ENCODE measurements at places on chromosomes 3 and 15. TPM values are rescaled to one million over a fixed set of nuclear protein-coding genes. Genes with fewer than 3 reads are reported as not detected.
A peak's percentile ranks its signal among the peaks of the same experiment; 100 is the strongest.

- no peak for DNase-seq
These were observed 19.3 kb upstream of the GPX1 start for GRCh38 chr3:49377483-49377882.

Gene BFSP2
- not detected for total RNA-seq

GRCh38 chr3:129793942-129794310 lies 99.6 kb downstream of the TMCC1 start:
- no peak for DNase-seq

- DNase-seq = no peak
These were observed 651.0 kb upstream of the TGFBR2 start for GRCh38 chr3:29955413-29955812.

- no peak for DNase-seq
These were observed 1.4 kb downstream of the MAN2C1 start for GRCh38 chr15:75367006-75367405.

DNA sequence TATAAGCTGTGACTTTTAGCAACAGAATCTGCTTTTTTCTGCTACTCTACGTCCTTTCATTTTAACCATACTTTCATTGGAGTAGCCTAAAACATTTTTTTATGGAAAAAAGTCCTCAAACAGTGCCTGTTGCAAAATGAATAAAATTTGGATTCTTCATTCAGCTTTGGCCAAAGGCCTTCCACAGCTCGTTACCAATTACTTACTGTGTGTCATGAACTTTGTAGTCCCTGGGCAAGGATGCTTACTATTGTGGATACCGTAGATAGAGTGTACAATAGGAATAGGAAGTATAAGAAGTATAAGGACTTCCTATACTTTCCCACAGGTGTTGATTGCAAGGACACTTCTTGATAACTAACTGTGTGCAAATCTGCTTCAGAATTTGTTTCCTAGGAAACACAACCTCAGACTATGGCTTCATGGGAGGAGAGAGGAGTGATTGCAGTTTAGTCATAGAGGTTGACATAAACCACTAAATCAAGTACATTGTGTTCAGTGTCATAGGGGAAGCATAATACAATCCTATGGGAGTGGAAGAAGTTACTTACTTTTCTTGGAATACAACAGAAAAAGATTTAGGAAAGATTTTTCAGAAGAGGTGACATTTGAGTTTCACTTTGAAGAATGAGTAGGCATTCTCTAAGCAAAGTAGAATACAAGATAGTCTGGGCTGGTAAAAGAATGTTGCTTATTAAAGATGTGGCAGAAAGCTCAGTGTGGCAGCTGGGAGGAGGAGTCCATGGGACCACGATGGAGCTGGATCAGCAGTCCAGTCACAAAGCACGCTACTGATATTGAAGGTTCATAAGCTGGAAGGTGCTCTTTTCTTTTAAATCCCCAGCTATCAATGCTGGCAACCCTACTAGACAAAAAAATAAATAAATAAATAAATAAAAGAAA lies 309.7 kb upstream of the TPRG1 start:
- DNase-seq = no peak

- DNase-seq = no peak
These were observed 297.0 kb upstream of the EPHA3 start for GRCh38 chr3:88810455-88810854.

DNA sequence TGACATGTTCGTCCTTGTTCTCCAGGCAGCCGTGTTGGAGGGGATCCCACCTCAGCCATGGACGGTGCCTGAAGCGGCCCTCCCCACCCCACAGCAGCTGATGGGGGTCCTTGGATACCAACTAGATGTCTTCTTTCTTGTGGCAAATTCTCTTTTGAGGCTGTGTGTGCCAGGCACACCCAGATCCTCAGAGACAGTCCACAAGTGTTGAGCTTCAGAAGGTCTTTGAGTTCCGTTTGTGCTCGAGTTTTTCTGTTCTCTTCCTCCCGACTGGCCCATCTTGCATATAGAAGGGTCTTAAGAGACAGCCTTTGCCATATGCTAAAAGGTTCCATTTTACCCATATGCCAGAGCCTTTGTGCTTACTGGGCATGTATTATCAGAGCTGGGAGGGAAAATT lies 227.4 kb downstream of the THSD4 start:
- no peak for DNase-seq

Gene TUSC7
- not detected for total RNA-seq

DNA sequence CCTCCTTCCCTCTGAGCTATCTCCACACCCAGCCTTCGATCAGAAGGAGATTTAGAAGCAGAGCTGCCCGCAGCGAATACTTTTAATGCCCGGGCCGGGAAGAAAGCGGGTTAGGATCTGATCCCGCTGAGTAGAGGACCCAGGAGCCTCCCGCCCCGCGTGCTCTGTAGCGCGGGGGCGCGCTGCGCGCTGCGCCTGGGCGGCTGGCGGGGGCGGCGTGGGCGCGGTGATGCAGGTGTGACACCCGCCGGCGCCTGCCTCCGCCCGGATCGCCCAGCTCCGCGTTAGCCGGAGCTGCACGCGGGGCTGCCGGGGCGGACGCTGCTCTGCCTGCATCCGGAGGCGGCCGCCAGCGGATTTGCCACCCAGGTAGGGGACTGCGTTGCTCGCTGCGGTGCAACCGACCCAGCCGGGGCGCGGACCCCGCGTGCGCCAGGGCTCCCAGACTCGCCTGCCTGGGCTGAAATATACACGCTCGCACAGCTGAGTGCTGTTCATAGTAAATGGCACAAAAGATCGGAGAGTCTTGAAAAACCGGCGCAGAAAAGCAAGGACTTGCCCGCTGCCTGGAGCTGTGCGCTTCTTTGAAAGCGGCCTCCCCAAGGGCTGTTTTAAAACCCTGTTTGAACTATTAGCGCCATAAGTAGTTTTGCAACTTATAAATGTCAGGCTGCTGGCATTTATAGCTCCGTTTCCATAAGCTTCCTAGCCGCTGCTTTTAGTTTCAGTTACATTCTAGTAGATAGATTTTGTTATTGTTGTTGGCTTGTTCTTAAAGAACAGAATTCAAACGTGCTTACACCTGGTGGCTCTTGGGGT lies at the start of gene SV2B:
Gene SV2B, plus strand, starts transcription at position 263 of the 819 bp plus-strand sequence. CDS start 126,007 bp downstream, outside the sequence.
- DNase-seq = no peak

Gene KBTBD13
- total RNA-seq = not detected

DNA sequence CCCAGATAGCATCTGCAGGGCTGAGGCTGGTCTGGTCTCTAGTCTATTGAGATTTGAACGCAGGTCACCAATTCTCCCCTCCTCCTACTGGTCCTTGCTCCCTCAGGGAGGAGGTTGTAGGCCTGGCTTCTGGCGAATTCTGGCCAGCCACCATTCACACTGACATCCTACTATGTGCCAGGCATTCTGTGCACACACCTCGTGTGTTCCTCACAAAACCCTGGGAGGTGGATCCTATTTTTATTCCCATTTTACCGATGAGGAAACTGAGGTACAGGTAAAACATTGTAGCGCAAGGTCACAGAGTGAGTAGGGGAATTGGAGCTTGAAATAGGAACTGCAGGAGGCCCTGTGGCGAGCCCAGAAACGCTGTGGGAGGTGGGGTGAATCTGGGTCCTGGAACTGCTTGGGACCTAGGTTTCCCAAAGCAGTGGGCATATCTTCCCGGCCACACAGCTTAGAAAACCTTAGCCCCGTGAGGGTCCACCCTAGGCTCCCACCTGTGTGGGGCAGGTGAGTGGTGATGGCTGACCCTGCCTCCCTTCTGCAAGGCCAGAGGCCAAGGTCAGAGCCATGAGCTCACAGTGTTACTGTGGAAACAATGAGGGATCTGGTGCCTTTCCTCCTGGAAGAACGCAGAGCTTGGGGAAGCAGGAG lies 4.8 kb upstream of the ATP2B2 start:
- no peak for DNase-seq

Gene AQP9
- total RNA-seq = 2.0 TPM

GRCh38 chr3:129460155-129460554 lies 20.1 kb downstream of the IFT122 start:
- no peak for DNase-seq

GRCh38 chr3:115691964-115692363 lies 68.7 kb downstream of the GAP43 start:
- no peak for DNase-seq

DNA sequence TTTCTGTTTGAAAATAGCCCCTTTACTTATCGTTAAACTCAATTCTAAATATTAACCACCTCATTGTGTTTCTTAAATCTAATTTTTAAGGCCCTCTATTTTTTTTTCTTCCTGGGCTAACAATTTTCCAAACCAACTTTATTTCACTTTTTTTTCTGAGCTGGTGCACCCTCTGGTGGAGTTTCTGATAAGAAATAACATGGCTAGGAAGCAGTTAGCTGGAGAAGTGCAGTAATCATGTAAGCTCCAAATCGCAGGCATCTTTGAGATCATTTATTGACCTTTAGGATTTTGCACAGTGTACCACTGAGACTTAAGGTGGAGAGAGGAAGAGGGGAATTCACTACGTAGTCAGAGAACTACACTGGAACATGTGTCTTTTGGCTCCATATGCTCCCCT lies 6.4 kb downstream of the TMEM207 start:
- no peak for DNase-seq

GRCh38 chr3:138051947-138052802 lies 42.2 kb downstream of the CLDN18 start:
- peak; percentile 51 for DNase-seq

Gene SUCNR1
- 0.65 TPM for total RNA-seq

Gene CYP8B1
- not detected for total RNA-seq

Gene GOLGA6L7
- total RNA-seq = not detected

GRCh38 chr3:53589806-53590205 lies 95.4 kb downstream of the CACNA1D start:
- DNase-seq = no peak

DNA sequence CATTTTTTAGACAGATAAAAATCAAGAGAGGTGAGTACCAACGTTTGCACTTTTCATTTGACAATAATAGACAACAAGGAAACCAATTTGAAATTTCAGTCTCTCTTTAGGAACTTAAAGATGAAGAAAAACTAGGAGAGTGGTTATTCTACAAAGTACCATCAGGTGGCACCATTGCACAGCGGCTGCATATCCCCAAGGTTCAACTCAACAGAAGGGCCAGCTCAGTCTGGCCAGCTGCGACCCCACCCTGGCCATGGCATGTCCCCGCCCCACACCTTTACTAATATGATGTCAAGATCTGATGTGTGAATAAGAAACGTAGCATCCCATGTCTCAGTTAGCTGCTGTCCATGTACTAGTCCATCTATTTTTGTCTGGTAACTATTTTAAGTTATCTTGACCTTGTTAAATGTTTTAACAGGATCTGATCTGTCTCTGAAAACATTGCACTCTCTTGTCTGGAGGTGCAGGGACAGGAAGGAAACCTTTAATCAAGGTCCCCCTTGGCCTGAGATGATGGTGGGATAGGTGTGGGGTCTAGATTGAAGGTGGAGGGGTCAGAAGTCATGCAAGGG lies 35.5 kb upstream of the CGNL1 start:
- no peak for DNase-seq

Gene ZNF774
- total RNA-seq = 17.8 TPM

DNA sequence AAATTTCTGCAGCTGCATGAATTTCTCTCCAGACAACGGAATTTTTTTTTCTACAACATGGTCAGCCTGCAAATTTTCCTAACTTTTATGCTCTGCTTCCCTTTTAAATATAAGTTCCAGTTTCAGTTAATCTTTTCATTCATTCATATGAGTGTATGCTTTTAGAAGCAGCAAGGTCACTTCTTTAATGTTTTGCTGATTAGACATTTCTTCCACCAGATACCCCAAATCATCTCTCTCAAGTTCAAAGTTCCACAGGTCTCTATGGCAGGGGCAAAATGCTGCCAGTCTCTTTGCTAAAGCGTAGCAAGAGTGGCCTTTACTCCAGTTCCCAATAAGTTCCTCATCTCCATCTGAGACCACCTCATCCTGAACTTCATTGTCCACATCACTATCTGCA lies 205.6 kb upstream of the GRM7 start:
- no peak for DNase-seq

DNA sequence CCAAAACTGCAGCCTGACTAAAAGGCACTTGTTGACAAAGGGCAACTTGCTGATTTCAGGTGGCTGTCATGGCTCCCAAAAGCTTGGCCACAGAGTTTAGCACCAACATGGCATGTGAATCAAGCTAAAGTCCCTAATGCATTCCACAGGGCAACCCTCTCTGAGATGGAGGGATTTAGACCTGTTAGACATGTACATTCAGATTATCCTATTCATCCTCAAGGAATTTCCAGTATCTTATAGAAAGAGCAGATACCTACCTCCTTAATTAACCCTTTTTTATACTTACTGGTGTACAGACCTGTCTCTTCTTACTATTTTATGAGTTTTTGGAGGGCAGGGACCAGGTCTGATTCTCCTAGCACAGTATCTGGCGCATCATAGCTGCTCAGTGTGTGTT lies 31.3 kb downstream of the ACP3 start:
- no peak for DNase-seq

DNA sequence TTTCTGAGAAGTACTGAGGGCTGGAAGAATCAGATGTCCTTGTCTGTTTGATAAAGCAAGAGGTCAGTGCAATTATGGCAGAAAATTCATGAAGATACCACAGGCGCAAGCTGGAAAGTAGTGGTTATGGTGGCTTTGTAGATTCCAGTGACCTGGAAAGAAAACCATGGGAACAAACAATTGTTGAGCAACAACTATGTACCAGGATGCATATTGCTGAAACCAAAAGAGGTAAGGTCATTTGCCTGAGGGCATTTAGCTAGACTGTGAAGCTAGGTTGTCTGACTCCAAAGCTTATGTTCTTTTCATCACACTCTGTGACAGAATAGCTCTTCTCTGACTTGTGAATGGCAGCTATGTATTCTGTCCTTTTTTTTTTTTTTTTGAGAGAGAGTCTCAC lies 74.0 kb downstream of the B3GALNT1 start:
- no peak for DNase-seq

DNA sequence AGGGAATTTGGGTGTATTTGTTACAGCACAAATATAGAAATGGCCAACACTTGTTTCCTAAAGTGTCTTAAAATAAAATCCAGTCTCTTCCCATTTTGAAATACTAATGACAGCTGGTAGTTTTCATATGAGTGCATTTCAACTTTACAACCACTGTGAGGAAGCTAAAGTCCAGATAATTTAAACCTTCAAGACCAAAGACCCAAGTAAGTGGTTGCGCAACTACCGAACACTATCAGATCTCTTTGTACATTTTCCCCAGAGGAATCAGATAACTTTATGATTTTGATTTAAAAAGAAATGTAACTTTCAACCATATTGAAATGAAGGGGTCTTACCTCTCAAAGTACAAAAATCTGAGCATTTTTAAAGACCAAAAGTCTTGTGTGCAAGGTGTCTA lies 14.3 kb downstream of the BCL2L10 start:
- no peak for DNase-seq

DNA sequence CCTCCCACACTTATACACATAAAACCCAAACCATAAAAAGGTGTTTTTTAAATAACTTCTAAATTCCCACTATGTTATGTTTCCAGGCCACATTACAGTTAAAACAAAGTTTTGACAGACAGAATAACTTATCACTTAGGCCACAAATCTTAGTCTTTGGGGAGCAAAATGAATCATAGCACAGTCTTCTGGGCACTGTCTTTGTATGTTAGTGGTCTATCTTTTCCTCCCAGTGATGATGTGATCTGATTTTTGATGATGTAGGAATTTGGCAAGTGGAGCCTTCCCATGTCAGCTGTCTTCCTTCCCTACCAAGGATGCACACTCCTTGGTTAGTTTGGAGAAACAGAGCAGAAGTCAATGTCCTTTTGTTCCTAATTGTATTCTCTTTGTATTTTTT lies 67.3 kb downstream of the THSD4 start:
- DNase-seq = no peak
